Thyroid gland (tissue), 4 donors: ENCODE measurements at places on chromosomes 2 and 18. TPM values are rescaled to one million over a fixed set of nuclear protein-coding genes. Genes with fewer than 3 reads are reported as not detected.
A peak's percentile ranks its signal among the peaks of the same experiment; 100 is the strongest.

- peak; percentile 51 for DNase-seq
- no peaks in the 10 kb centered on the region for H3K36me3 ChIP-seq
- H3K4me1 ChIP-seq: no peaks in the 10 kb centered on the region
- H3K27ac ChIP-seq: no peak overlapping the region
Observed at GRCh38 chr18:63025251-63026090, 294.1 kb downstream of the BCL2 start.

DNA sequence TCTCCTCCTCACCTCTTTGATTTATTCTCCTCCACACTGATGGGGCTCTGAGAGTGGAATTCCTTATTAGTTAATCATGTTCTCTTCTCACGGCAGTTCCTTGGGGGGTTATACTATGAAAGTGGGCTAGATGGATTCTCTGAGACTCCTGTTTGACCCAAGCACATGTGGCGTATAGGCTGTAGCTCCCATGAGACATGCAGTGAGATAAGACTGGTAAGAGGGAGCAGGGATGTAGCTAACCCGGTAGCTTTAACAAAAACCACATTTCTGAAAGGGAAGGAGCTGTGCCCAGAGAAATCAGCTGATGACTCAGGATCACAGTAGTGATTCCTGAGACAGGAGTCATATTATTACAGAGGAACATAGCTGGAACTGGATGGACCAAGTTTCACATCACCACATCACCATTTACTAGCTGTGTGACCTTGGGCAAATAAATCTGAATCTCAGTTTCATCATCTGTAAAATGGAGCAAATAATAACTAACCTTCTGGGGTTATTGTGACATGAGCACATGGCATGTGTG is 82.9 kb downstream of the CRIM1 start:
- DNase-seq: no peak
- no peak overlapping the region for H3K27ac ChIP-seq
- H3K4me1 ChIP-seq: peaks cover 7% of the 10 kb centered on the region

DNA sequence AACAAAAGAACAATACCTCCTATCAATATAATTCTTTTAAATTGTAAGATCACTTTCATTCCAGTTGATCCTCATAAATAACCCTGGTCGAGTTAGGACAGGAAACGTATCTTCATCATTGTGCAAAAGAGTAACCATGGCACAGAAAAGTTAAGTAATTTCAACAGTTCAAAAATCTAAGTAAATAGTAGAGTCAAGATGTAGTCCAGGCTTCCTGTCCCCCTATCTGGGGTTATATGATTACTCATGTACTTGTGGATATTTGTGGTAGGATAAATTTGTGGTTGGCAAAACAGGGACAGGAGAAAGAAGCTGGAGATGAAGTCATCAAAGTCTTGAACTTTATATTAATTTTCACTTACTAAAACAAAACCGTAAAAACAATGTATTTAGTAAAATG is 772.6 kb downstream of the TSN start:
- no peak overlapping the region for H3K4me3 ChIP-seq
- H3K27ac ChIP-seq: no peak overlapping the region
- H3K4me1 ChIP-seq: no peaks in the 10 kb centered on the region
- H3K27me3 ChIP-seq: no peaks in the 10 kb centered on the region
- no peak for DNase-seq

DNA sequence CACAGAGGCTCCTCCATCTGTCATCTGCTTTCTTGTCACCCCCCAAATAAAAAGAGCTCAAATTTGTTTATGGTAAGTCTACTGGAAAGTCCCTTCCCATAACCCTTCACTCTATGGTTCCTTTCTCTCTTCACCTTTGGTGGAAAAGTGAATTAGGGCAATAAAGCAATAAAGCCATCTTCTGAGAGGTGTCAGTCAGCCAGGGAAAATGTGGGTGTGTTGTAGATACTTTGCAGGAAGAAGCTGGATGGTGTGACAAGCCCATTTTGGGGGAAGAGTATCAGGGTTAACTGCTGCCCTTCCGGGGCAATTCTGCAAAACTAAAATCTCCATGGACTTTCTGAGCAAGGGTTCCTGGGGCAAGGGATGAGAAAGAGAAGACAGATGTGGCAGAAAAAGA is 197.9 kb downstream of the SH3BP4 start:
- H3K36me3 ChIP-seq: no peaks in the 10 kb centered on the region
- no peak overlapping the region for H3K4me3 ChIP-seq

DNA sequence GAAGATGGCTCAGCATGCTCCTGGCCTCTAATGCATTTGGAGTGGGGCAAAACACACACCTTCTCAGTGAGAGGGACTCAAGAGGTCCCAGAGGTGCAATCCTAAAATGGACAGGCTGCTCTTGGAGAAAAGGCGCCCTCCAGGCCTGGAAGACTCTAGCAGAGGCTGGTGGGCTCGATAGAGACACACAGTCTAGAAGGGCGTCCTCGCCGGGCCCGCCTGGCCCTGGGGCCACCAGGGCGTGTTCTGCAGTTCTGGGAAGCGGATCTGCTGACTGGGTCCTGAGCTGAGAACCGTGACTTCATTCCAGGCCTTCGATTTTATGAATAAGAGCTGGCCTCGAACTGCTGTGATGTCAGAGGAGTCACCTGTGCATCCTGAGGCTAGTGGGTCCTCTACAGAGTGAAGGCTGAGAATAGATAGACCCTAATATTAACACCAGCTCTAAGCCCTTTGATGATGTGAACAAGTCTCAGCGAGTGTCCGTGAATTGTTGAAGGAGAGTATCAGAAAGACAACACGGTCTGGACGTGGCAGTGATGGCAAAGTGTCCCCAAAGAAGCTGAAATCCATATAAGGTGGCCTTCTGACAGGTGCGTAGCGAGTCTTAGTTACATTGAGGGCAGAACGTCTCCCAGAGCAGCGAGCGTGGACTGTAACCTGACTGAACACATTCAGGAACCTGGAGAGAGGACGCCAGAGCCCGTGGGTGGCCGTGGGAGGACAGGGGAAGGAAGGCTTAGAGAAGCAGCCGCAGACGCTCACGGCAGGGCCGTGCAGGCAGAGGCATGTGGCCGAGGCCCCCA is 136.9 kb downstream of the PTGR3 start:
- no peak for DNase-seq
- peaks cover 18% of the 10 kb centered on the region for H3K4me1 ChIP-seq
- peak overlapping the region; percentile 96 for H3K27ac ChIP-seq
- no peaks in the 10 kb centered on the region for H3K36me3 ChIP-seq
- no peaks in the 10 kb centered on the region for H3K27me3 ChIP-seq
- no peak overlapping the region for H3K4me3 ChIP-seq

DNA sequence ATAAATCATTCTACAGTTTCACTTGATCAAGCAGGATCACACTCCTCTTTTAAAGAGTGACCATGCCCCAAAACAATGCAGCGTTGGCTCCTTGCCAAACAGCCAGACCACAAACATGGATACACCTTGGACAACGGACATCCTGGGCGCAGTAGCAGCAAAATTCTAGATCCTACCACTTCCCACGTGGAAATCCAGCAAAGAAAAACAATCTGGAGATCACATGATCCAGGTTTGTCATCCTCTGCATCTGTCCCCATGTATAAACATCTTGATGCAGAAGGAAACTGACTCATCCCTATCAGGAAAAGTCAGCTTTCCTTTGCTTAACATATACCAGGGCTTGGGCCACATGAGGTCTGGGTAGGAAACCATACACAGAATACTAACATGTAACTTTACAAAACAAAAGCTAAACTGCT is 53.1 kb downstream of the ZNF521 start:
- H3K36me3 ChIP-seq: no peaks in the 10 kb centered on the region
- H3K27ac ChIP-seq: peak overlapping the region; percentile 7
- no peak overlapping the region for H3K4me3 ChIP-seq
- no peaks in the 10 kb centered on the region for H3K27me3 ChIP-seq
- peaks cover 6% of the 10 kb centered on the region for H3K4me1 ChIP-seq

DNA sequence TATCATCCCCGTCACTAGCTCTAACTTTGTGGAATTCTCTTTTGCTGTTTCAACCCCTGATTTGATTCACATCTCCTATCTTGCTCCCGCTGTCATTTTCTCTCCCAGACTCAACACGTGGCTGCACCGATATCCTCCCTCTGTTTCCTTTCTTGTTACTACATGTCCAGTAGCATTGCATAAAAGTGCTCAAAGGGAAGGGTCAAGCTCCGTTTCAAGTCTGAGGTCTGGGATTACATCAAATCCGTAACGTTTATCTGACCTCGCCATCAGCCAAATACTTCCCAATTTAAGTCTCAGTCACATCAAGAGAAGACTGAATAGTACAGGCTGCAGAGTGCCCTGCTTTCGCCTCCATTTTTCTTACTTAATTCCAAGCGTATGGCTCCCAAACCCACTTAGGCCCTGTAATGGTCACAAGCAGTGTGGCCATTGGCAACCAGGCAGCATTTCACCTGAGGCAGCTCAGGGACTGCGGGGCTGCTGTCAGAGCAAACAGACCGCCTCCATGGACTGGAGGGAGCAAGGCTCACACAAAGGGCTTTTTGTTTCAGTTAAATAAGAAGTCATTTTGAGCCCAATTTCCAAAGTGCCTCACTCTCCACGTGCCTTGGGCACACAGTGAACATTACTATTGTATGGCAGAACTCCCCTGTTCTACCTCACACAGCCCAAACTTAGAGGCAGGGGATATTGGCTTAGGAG is 217.8 kb downstream of the BCL11A start:
- H3K27me3 ChIP-seq: no peaks in the 10 kb centered on the region
- no peaks in the 10 kb centered on the region for H3K36me3 ChIP-seq
- no peak overlapping the region for H3K4me3 ChIP-seq
- H3K27ac ChIP-seq: no peak overlapping the region
- DNase-seq: no peak

- no peak for DNase-seq
- no peaks in the 10 kb centered on the region for H3K36me3 ChIP-seq
- no peak overlapping the region for H3K27ac ChIP-seq
- H3K27me3 ChIP-seq: no peaks in the 10 kb centered on the region
- H3K4me3 ChIP-seq: no peak overlapping the region
Observed at GRCh38 chr2:217337771-217338170, 477.9 kb upstream of the TNP1 start.

- H3K27ac ChIP-seq: no peak overlapping the region
- DNase-seq: no peak
- H3K4me3 ChIP-seq: no peak overlapping the region
Observed at GRCh38 chr2:169464882-169465281, 14.4 kb upstream of the BBS5 start.

GRCh38 chr2:67448648-67449047 is 51.5 kb downstream of the ETAA1 start:
- peaks cover 15% of the 10 kb centered on the region for H3K4me1 ChIP-seq
- no peaks in the 10 kb centered on the region for H3K36me3 ChIP-seq
- DNase-seq: no peak
- no peak overlapping the region for H3K4me3 ChIP-seq

DNA sequence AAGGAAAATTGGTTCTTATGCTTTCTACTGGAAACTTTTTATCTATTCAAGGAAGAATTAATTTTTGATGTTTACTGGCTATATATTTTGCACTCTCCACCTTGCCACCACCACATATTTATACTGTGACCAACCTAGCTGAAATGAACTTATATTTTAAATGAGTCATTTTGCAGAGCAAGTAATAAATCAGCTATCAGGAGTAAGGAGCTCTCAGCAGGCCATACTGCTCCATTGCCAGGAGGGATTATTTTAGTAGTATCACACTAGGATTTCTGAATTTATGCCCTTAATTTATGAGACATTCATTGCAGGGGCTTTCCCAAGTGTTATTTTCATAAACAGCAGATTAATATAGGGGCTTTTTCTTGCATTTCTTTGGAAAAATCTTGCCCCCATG is 125.8 kb upstream of the CYP1B1 start:
- H3K4me1 ChIP-seq: no peaks in the 10 kb centered on the region
- H3K36me3 ChIP-seq: no peaks in the 10 kb centered on the region
- H3K27me3 ChIP-seq: no peaks in the 10 kb centered on the region
- no peak overlapping the region for H3K27ac ChIP-seq

DNA sequence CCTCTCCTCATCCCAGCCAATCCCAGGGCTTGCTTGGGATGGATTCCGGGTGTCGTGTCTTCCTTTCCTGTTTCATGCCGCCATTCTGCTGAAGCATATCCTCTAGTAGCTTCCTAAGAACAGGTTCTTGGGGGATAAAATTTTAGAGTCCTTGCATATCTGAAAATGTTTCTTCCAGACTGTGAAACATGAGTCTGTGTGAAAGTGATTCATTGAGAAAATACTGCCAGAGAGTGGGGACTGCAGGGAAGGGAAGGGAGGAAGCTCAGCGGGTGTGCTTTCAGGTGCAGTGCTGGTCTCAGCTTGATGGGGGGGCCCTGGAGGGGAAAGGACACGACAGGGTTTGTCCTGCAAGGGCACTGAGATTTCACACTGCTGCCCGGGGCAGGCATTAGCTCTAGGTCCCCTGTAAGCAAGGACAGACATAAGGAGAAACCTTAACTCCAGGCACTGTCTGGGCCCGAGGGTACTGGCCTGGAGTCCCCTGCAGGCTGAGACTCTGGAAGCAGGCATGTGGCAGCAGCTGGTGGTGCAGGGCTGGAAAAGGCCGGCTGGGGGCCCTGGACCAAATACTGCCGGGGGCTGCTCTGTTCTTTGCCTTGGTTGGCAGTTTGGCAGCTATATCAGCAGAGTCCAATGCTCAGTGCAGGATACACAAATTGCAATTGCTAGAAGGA is 97.6 kb upstream of the HS6ST1 start:
- no peaks in the 10 kb centered on the region for H3K4me1 ChIP-seq
- no peak for DNase-seq
- H3K4me3 ChIP-seq: no peak overlapping the region
- H3K36me3 ChIP-seq: no peaks in the 10 kb centered on the region
- H3K27me3 ChIP-seq: no peaks in the 10 kb centered on the region

DNA sequence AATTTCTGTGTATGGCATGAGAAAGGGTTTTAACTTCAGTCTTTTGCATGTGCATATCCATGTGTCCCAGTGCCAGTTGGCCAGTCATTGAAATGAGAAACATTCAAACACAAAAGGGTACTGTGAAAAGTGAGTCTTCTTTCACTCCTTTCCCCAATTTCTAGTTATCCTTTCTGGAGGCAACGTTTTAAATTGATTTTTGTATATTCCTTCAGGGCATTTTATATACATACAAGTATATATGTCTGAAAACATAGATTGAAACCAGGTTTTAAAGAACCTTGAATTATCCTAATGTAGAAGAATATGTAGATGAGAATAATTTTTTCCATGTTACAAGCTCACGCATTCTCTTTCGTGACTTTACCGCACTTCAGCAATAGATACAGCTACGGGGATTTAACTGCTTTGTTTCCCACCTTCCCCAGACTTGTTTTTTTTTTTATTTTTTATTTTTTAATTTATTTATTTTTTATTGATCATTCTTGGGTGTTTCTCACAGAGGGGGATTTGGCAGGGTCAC is 18.8 kb downstream of the DDX1 start:
- no peak for DNase-seq
- H3K27ac ChIP-seq: no peak overlapping the region
- H3K36me3 ChIP-seq: peaks cover 42% of the 10 kb centered on the region
- no peak overlapping the region for H3K4me3 ChIP-seq
- H3K4me1 ChIP-seq: no peaks in the 10 kb centered on the region

DNA sequence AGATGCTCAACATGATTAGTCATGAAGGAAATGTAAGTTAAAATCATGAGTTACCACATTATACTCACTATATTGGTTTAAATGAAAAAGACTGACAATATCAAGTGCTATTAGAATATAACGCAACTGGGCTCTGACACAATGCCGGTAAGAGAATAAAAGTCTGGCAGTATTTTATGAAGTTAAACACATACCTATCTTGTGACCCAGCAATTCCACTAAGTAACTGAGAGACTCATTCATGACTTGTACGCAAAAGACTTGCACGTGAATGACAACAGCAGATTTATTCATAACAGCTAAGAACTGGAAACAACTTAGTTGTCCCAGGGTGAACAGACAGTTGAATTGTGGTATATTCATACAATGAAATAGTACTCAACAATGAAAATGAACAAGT is 342.1 kb downstream of the SLC4A3 start:
- DNase-seq: no peak
- no peak overlapping the region for H3K27ac ChIP-seq
- H3K4me1 ChIP-seq: no peaks in the 10 kb centered on the region
- H3K27me3 ChIP-seq: no peaks in the 10 kb centered on the region
- no peak overlapping the region for H3K4me3 ChIP-seq
- H3K36me3 ChIP-seq: no peaks in the 10 kb centered on the region

IL36B gene
- not detected for total RNA-seq

PDE11A gene
- 4.0 TPM for total RNA-seq
